ENCODE measurements at places on chromosomes 12 and 14.

GRCh38 chr12:11651785-11652184, 2.3 kb downstream of the ETV6 start:
- DNase-seq, result no peak

DNA sequence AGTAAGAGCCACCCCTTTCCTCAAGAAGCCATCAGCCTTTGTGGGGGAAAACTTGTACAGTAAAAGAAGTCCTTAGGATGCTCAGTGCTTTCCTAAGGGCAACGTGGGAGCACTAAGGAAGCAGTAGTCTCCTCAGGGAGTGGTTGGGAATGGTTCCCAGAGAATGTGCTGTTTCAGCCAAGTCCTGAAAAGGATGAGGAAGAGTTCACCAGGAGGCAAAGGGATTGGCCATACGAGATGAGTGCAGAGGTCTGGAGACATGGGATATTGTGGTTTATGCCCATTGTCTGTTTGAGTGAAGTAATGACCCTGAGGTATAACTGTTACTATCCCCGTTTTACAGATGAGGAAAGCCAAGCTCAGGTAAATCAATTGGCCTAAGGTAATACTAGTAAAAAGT, 86.0 kb upstream of the ATF1 start:
- no peak for DNase-seq

GRCh38 chr12:1351926-1352325, 242.5 kb downstream of the FBXL14 start:
- no peak for DNase-seq

- DNase-seq, result no peak
These were observed 170.4 kb upstream of the HIF1A start for GRCh38 chr14:61524936-61525292.

- no peak for DNase-seq
These were observed 65.8 kb downstream of the RIN3 start for GRCh38 chr14:92579244-92579936.

DNA sequence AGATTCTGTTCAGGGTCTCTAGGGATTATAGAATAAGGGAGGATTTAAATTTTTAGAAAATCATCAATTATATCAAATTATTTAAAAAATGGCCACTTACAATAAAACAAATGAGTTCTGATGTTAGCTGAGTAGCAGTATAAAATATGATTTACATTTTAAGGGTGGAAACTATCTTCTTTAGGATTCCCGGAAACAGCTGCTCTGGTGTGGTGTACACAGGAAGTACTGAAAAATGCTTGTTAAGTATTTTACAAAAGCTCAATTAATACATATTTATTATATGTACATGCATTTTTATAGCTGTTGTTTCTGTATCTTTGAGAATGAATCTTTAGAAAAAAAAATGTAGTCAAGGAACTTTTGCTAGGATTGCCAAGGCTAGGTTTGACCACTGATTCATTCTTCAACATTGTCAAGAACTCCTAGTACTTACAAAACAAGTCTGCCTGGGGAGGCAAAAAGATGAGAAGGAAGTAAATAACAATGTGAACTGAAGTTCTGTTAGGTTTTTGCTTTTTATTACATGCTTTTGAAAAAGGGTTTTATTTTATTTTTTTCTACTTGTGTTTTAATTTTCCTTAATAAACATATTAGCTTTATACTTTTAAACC, 48.0 kb downstream of the ARF6 start:
- DNase-seq, result no peak

DNA sequence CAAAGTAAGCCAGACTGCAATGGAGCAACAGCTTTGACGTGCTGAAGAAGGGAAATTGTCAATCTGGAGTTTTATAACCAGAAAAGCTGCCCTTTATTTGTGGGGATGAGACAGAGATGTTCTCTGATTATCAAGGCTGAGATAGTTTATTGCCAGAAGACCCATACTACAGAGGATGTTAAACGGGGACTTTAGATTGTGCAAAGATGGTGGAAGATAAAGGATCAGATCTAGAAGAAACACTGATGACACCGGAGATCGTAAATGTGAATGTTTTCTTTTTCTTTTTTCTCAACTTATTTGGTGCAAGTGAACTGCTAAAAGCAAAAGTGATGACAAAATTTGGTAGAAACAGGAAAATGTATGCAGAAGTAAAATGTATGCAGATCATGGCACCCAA, 178.3 kb upstream of the PLEKHG7 start:
- DNase-seq, result no peak

DNA sequence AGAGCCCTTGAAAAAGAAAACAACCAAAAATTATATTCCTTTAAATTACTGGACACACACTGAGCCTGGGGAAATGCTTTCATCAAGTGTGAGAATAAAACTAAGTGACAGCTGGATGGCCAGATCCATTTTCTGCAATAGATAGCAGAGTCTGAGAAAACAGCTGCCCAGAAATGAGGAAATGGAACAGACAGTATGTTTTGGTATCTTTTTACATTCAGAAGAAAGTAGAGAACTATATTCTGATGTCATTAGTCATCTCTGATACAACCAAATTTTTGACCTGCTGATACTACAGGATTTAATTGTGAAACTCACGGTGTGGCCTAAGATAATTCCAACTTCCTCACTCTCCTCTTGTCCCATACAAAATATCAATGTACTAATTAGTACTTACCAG, 78.2 kb downstream of the HMGA2 start:
- no peak for DNase-seq

DNA sequence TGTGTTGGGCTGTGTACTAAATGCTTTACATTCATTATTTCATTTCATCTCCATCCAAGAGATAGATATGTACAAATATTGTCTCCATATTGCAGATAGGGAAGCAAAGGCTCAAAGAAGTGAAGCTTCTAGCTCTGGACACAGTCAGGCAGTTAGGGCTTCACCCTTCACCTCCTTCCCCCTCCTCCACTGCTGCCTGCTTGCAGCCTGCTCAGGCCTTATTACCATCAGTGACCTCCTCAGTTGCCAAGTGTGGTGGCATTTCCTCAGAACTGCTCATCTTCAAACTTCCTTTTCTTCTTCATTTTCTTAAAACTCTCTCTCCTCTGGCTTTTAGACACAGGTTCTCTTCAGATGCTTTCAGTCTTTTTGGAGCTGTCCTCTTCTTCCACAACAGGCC, 4.7 kb upstream of the GPATCH2L start:
- no peak for DNase-seq
